ENCODE measurements at places on chromosomes 1 and 21. TPM values are rescaled to one million over a fixed set of nuclear protein-coding genes. Genes with fewer than 3 reads are reported as not detected.

CFAP410 gene
- total RNA-seq = 32.0 TPM

- no peak for DNase-seq
Observed at GRCh38 chr1:54781023-54781723, 16.9 kb upstream of the PARS2 start.

ACTA1 gene
- total RNA-seq = 3.6 TPM

- no peak for DNase-seq
Observed at GRCh38 chr1:209564849-209565248, 18.7 kb upstream of the CAMK1G start.

- DNase-seq = no peak
Observed at GRCh38 chr1:67787746-67788145, 45.5 kb downstream of the GNG12 start.

DNA sequence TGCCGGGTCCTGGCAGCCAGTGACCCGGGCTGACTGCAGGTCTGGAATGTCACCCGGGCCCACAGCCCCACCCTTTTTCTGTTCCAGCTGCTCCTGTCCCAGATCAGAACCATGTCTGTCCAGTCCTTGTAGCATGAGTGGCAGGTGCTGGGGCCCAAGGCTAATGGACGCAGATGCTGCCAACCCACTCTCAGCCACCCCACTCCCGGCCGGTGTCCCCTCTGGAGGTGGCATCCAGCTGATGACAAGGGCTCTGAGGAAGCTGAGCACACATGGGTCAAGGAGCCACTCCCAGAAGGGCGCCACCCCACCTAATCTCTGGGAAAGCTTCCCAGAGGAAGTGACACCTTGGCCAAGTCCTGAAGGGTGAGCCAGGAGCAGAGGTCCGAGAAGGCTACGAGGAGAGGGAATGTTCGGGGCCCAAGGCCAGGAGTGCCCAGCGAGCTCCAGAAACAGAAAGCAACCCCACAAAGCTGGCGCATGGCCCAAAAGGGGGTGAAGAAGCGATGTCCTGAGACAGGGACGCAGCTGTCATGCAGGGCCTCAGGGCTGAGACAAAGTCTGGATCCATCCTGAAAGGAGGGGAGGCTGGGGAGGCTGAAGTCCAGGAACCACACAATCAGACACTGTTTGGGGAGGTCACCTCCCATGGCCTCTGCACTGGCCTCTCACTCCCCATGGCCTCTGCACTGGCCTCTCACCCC, 39.5 kb downstream of the ACOT7 start:
- no peak for DNase-seq

GRCh38 chr1:157523774-157524493, 28.4 kb downstream of the FCRL5 start:
- no peak for DNase-seq

OPTC gene
- total RNA-seq = not detected
